ENCODE measurements at places on chromosomes 13 and 19.

GRCh38 chr19:3524078-3524842, 14.7 kb upstream of the TEKTIP1 start:
- no peak for DNase-seq

DNA sequence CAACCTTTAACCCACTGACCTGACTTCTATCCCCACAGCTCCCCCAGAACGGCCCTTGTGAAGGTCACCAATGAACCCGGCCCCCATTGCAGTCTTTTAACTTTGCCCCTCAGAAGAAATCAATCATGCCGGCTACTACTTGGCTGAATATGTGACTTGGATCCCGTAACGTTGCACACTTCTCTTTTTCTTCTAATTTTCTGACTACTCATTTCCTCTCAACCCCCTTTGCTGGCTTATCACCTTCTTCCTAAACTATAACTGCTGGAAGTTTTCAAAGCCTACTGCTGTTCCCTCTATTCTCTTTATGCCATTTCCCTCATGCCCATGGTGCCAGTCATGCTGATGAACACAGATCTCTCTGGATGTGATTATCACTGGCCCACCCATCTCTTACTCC, 367.6 kb downstream of the DNAJC15 start:
- DNase-seq: no peak

DNA sequence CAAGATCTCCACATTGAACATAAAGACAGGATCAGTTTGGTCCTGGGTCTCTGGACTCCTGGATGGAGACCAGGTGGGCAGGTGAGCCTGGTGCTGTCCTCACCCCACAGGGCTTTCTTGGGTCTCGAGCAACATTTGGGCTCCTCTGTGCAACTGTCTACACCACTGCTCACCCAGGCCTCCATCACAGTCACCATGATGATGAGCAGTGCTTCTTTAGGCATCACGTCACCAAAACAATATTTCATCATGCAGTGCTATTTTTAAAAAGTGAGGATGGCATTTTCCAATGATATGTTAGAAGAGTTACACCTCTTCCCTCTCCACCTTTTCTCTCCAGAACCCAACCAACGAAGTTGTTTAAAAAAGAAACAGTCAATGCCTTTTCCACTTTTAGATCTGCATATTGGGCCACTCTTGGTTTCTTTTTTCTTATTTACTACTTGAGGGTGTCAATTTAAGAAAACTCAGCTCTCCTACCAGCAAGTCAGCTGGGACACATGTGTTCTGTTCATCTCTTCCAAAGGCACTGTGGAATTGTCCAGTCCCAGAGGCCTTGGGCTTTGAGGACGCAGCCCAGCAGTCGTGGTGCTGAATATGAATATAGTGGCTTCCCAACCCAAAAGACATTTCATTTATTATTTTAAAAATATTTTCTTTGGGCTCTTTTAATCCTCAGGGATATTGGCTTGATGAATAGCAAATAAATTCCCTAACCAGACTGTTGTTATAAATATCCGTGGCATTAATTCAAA, 405.7 kb downstream of the KCNRG start:
- DNase-seq: no peak

DNA sequence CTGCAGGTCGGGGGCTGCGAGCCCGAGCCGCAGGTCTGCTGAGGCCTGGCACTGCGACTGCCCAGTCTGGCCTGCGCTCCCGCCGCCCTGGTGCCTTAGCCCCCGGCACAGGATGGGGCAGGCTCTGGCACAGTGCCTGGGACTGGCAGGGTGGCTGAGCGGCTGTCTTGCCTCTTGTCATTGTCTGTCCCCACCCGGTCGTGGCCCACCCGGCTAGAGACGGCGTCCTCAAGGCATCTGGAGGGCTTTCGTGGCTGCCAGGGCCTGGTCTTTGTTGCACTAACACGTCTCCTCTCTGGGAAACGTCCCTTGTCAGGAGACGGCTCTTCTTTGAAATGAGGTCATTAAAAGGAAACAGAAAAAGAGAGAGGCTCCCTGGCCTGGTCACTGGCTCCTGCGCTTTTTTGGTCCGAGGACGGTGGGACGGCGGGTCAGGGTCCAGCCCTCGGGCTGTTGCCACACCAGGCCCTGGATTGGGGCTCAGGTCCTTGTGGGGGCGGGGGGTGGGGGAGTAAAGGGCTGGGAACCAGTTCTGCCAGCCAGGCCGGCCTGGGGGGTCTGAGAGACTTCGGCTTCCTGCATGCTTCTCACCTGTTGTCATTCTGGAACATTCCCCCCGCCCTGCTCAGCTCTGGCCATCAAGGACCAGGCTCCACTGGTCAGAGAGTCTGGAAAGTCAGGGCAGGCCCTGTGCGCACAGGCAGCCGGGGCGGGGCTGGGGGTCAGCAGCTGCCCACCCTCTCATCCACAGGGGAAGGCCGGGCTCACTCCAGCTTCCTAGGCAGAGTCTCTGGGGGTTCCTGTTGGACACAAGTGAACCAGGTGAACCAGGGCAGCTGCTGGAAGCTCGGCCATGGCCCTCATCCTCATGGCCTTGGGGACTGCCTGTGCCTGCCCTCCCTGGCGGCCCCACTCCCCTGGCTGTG, 6.2 kb upstream of the ZNF554 start:
- DNase-seq: peak; percentile 62

GRCh38 chr13:72508392-72508791, 219.0 kb downstream of the MZT1 start:
- DNase-seq: no peak
